ENCODE measurements at places on chromosomes 4 and X.

DNA sequence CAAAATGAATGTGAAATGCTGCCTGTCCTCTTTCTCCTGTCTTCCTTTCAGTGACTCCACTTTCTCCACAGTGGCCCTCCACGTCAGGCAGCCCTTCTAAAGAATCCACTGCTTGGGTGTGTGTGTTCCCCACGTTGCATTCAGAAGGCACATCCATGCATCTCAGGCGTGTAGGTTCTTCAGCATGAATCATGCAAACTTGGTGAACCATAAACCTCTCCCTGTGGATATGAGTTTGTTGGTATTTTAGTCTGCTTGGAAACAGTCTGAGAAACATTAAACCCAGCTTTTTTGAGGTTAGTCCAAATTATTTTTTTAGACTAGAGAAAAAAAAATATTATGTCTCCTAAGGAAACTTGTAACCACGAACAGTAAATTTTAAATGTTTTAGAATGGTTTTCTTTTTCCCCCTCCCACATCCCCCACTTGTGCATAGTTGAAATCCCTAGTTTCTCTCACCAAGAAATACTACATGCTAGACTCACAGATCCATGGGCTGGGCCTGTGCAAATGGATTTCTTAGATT lies 251.6 kb downstream of the CBR4 start:
- no peak overlapping the region for H3K27ac ChIP-seq
- H3K36me3 ChIP-seq, result no peaks in the 10 kb centered on the region
- H3K4me3 ChIP-seq, result no peak overlapping the region
- no peak for DNase-seq
- peaks cover 7% of the 10 kb centered on the region for H3K27me3 ChIP-seq
- H3K4me1 ChIP-seq, result peaks cover 28% of the 10 kb centered on the region

DNA sequence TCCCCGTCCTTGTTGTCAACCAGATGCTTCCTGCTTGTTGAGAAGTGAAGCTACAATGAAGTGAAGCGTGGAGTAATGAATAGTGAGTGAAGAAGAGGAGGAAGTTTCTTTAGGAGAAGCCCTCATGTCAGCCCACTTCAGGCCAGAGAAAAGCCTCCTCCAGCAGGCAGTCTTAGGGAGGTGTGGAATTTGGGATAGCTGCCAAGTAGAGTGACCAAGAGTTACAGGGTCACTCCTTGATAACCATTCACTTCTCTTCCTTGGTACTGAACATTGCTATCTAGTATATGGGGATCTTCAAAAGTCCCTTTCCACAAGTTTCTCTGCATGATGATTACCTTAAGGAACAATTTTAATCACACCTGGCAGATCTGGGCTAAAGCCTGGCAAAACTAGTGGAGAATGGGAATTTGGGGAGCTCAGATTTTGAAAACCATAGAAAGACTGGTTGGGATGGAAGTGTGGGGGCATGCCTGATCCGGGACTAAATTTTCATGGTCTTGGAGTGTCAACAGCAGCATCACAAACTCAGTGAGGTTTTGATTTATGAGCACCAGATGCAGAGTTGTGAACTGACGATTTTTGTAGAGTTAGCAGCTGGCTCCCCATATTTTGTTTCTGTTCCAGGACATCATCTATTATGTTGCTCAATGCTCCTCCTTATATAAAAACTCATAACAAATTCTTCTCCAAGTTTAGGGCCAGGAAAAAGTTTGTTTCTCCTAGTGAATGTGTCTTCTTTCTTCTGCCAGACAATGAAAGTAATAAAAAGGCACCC lies 53.1 kb downstream of the IGSF1 start:
- no peaks in the 10 kb centered on the region for H3K27me3 ChIP-seq
- no peak overlapping the region for H3K4me3 ChIP-seq
- no peak for DNase-seq
- H3K36me3 ChIP-seq, result no peaks in the 10 kb centered on the region
- no peaks in the 10 kb centered on the region for H3K4me1 ChIP-seq

- H3K4me1 ChIP-seq, result peaks cover 28% of the 10 kb centered on the region
- H3K27me3 ChIP-seq, result no peaks in the 10 kb centered on the region
- no peaks in the 10 kb centered on the region for H3K36me3 ChIP-seq
- H3K27ac ChIP-seq, result no peak within 1 kb of the TSS
- no peak for DNase-seq
- no peak within 1 kb of the TSS for H3K4me3 ChIP-seq
These were observed at the start of gene C1QTNF7 for GRCh38 chr4:15427701-15428100. Gene C1QTNF7, plus strand, starts transcription at chr4:15428033. Its CDS starts 7,711 bp downstream, at chr4:15435744.

DNA sequence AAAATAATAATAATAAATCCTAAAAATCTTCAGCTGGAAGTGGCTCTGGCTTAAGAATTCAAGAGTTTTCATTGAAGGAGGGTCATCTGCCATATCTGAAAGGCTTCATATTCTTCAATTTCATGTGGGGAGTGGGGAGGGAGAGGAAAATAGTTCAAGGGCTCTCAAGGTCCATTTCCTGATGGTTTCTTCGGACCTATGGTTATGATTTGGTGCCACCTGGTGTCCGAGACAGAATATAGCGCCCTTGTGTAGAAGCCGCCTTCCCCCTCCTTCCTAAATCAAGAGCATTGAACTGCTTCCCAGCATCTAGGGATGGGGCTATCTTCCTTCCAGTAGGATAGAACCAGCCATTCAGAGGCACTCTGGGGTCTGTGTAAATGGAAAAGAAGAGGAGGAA lies 34.3 kb downstream of the NLGN3 start:
- peaks cover 26% of the 10 kb centered on the region for H3K4me1 ChIP-seq
- H3K4me3 ChIP-seq, result no peak overlapping the region
- H3K27me3 ChIP-seq, result no peaks in the 10 kb centered on the region
- peak; percentile 13 for DNase-seq
- no peak overlapping the region for H3K27ac ChIP-seq
- peaks cover 15% of the 10 kb centered on the region for H3K36me3 ChIP-seq

DNA sequence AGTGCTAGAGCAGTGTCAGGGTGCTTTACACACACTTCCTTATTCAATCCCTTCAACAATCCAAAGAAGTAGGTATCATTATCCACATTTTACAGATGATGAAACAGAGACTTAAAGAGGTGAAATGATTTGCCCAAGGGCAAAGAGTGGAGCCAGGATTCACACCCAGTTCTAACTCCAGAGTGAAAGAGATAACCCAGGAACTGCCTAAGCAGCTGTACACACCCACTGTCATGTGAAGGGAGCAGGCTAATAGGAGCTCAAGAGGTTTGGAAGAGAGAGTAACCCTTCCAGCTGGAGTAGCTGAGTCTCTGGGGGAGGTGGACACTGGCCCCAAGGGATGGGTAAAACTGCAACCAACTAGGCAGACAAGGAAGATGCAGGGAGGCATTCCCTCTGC lies 92.5 kb downstream of the FBXL5 start:
- H3K36me3 ChIP-seq, result peaks cover 7% of the 10 kb centered on the region
- no peaks in the 10 kb centered on the region for H3K4me1 ChIP-seq

GRCh38 chr4:82458729-82459128 lies 28.3 kb downstream of the ENOPH1 start:
- peaks cover 27% of the 10 kb centered on the region for H3K36me3 ChIP-seq
- DNase-seq, result no peak
- H3K4me3 ChIP-seq, result no peak overlapping the region
- peaks cover 5% of the 10 kb centered on the region for H3K4me1 ChIP-seq
- H3K27me3 ChIP-seq, result no peaks in the 10 kb centered on the region
- no peak overlapping the region for H3K27ac ChIP-seq

GRCh38 chr4:54542540-54543041 lies 115.2 kb upstream of the KIT start:
- peaks cover 13% of the 10 kb centered on the region for H3K4me1 ChIP-seq
- H3K36me3 ChIP-seq, result no peaks in the 10 kb centered on the region
- peaks cover 10% of the 10 kb centered on the region for H3K27me3 ChIP-seq
- no peak overlapping the region for H3K27ac ChIP-seq
- no peak overlapping the region for H3K4me3 ChIP-seq

All from activated T-helper 1 cell treated with anti-CD3 and anti-CD28 coated beads, Interleukin-12 subunit alpha, Interleukin-12 subunit beta, Interleukin-2, Interleukin-4 antibody, amounts not matched to agents 30 ng/mL and 10 ng/mL and 1 ng/mL, durations not matched to agents 14 hours and 24 hours and 36 hours (primary cell).